T-helper 17 cell (primary cell): ENCODE measurements at places on chromosomes 12 and 14. TPM values are rescaled to one million over a fixed set of nuclear protein-coding genes. Genes with fewer than 3 reads are reported as not detected.

Gene PDZRN4
- total RNA-seq = not detected

GRCh38 chr12:25326326-25326725 lies 75.6 kb upstream of the KRAS start:
- peaks cover 19% of the 10 kb centered on the region for H3K4me1 ChIP-seq
- no peak overlapping the region for H3K27ac ChIP-seq
- no peak for DNase-seq

GRCh38 chr14:73712540-73713180 lies 1.5 kb downstream of the PNMA1 start:
- peaks cover 33% of the 10 kb centered on the region for H3K4me1 ChIP-seq
- H3K27ac ChIP-seq = peak overlapping the region; percentile 98
- H3K27me3 ChIP-seq = no peaks in the 10 kb centered on the region
- DNase-seq = no peak
- H3K4me3 ChIP-seq = peak overlapping the region; percentile 99
- peaks cover 8% of the 10 kb centered on the region for H3K36me3 ChIP-seq

DNA sequence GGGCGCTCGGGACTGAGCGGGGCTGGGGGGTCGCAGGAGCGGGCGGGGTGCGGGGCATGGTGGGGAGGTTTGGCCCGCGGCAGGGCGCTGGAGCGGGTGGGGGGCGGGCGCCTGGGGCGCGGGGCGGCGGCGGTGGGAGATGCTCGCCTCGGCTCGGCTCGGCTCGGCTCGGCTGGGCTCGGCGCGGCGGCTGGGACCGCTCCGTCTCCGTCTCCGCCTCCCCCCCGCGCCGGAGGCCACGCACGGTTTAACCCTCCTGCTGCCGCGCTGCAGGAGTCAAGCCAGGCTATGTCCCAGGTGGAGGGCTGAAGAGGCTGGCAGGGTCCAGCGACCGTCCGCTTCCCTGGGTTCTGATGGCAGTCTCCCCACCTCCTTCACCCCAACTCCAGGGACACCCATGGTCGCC lies at the start of gene PIANP:
TSS of gene PIANP (minus strand) at position 170 of the 406 bp plus-strand sequence. CDS start 2,754 bp downstream, outside the sequence.
- peak within 1 kb of the TSS; percentile 90 for H3K4me3 ChIP-seq
- peaks cover 33% of the 10 kb centered on the region for H3K4me1 ChIP-seq
- peaks cover 52% of the 10 kb centered on the region for H3K27me3 ChIP-seq
- DNase-seq = peak; percentile 33
- peaks cover 12% of the 10 kb centered on the region for H3K36me3 ChIP-seq
